ENCODE measurements at places on chromosomes 11 and 22.
A peak's percentile ranks its signal among the peaks of the same experiment; 100 is the strongest.

GRCh38 chr11:46527591-46528130 lies 66.2 kb downstream of the AMBRA1 start:
- DNase-seq = no peak

GRCh38 chr22:29663180-29663821 lies 56.5 kb upstream of the CABP7 start:
- DNase-seq = no peak

- no peak for DNase-seq
These were observed 7.5 kb downstream of the GP1BB start for GRCh38 chr22:19730655-19731360.

DNA sequence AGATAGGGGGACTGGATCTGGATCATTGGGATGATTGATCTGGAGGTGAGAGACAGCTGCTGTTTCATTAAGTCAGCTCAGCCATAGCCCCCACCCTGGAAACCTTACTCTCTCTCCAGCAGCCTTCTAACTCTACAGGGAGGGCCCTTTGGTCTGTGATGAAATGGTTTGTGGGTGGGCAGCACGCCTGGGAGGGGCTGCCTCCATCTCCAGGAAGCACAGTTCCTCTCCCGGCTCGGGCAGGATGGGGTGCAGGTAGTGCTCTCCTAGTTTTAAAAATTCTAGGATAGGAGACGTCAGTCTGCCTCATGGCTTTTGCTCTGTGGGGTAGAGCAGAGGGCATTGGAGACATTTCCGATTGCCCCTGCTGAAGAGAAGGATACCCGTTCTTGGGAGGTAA lies 89.7 kb downstream of the CEP164 start:
- no peak for DNase-seq

DNA sequence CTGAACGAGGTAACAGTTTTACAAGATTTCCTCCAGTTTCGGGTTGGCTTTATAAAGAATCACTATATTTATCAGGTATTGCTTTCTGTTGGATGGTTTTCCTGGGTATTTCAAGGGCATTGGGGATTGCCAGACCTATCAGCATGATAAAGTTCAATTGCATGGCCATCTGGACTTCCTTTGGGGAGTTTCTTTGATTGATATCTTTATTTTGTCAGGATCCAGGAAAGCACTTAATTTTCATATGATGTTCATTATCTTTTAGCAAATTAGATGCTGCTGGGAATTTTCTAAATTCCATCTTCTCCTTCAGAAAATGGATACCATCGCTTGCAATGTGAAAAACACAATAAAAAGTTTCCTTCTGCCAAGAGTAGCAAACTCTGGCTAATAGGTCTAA lies 21.2 kb downstream of the RFPL2 start:
- no peak for DNase-seq

GRCh38 chr11:1415631-1416030 lies 25.9 kb downstream of the BRSK2 start:
- DNase-seq = no peak

GRCh38 chr22:49531368-49531791 lies 296.3 kb downstream of the BRD1 start:
- DNase-seq = no peak

DNA sequence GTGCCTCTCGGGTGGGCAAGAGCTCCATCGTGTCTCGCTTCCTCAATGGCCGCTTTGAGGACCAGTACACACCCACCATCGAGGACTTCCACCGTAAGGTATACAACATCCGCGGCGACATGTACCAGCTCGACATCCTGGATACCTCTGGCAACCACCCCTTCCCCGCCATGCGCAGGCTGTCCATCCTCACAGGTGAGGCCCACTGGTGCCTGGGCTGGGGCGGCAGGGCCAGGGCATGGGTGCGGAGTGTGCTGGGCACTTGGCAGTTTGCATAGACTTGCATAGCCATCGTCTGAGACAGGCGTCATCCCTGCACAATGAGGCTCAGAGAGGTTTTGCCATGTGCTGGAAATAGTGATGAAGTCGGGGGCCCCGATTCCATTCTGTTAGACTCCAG lies 6.3 kb downstream of the RASD2 start:
- DNase-seq = no peak

DNA sequence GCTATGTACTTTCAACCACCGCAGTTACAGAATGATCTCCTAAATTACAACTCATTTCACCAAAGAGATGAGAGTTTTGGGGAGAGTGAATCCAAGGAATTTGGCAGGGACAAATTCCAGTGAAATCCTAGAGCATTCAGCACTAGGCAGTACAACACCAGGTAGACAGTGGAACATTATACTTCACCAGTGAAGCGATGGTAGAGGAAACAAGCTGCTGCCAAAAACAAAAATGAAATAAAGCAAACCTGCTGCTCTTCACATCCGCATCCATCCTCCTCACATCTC lies 16.9 kb downstream of the SMCO4 start:
- no peak for DNase-seq

DNA sequence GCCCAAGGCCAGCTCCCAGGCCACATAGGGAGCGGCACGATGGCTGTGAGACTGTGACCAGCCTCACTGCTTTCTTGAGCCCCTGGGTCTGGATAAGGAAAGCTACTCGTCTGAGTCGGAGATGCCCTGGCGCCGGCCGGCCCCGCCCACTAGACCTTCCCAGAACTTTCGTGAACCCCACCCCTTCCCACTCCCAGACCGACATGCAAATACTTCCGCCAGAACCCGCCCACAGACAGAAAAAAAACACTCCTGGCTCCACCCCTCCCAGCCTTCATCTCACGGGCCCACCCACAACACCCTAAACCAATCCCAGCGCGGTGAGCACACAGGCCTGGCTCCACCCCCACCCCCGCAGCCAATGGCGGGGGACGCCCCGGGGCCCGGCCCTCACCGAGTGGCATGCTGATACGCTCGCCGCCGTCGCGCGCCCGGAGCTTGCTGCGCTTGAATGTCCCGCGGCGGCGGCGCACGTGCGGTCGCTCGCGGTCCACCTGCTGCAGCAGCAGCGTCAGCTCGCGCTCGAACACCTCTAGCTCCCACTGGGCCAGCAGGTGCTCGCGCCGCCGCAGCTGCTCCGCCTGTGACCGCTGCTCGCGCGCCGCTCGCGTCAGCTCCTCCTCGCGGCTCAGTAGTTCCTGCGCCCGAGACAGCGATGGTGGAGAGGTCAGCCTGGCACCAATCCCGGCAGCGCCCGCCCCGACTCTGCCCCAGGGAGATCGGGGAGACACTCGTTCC lies 7.0 kb downstream of the MAP3K11 start:
- DNase-seq = no peak

DNA sequence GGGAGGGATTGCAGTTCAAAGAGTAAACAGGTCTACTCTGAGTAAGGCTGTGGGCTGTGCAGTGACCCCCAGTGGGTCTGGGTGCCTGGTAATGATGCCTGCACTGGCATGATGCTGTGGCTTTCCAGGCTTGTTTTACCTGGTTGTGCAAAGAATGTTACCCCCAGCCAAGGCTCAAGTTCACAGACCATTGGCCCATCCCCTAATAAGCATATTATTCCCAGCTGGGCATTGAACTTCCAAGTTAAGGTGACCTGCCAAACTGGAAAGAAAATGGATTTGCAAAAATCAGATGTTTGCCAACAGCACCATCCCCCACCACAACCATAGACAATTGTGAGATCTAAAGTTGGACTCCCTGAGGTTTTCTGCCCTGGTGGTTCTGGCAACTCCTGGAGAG lies 7.9 kb upstream of the EHF start:
- no peak for DNase-seq

DNA sequence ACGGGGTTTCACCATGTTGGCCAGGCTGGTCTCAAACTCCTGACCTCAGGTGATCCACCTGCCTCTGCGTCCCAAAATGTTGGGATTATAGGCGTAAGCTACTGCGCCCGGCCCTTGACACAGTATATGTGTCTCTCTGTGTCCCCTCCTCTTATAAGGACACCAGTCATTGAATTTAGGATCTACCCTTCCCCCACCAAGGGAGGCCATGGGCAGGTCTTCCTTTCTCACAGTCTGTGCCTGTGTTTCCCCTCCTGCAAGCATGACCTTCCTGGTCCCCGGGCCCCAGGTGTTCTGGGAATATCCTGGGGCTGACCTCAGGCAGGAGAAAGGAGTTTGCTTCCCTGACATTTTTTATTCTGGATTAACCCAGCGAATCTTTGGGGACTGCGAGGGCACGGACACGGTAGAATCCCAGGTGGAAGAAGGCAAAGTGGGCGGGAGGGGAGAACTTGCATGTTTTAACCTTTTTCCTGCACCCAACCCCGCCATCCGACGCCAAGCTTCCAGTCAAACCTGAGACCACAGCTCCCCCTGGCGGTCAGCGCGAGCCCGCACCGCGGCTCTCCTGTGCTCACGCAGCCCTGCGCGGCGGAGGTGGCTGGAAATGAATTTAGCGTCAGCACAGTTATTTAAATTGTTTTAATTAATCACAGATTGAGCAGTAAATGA lies 42.1 kb upstream of the ISX start:
- no peak for DNase-seq

DNA sequence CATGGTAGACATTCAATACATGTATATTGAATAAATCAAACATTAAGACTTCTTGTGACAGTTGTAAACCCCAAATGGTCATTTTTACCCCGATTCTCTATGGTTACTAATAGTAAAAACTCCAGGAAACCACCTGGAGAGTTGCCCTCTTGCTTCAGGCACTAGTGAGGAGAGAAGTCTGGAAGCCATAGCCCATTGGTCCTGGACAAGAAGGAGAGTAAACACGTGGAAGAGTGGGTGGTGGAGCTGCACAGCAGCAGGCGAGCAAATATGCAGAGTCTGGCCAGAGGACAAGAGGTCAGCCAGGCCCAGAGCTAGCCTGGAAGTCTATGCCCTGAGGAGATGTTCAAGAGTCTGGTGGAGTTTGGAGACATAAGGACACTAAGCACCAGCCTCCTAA lies 17.7 kb downstream of the DCHS1 start:
- DNase-seq = no peak

DNA sequence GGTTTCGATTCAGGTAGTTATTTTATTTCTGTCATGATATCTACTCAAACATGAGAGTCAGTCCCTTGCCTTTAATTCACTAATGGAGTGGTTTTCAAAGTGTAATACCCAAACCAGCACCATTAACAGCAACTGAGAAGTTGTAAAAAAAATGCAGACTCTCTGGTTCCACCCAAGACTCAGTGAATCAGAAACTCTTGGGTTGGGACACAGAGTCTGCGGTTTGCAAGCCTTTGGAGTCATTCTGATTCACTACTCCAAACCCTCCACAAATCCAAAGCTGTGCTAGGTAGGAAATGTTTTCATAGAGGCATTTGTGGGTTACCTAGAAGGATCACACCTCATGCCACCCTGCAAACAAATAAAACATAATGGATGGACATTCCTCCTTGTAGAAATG lies 340.1 kb downstream of the NTM start:
- peak; percentile 18 for DNase-seq

DNA sequence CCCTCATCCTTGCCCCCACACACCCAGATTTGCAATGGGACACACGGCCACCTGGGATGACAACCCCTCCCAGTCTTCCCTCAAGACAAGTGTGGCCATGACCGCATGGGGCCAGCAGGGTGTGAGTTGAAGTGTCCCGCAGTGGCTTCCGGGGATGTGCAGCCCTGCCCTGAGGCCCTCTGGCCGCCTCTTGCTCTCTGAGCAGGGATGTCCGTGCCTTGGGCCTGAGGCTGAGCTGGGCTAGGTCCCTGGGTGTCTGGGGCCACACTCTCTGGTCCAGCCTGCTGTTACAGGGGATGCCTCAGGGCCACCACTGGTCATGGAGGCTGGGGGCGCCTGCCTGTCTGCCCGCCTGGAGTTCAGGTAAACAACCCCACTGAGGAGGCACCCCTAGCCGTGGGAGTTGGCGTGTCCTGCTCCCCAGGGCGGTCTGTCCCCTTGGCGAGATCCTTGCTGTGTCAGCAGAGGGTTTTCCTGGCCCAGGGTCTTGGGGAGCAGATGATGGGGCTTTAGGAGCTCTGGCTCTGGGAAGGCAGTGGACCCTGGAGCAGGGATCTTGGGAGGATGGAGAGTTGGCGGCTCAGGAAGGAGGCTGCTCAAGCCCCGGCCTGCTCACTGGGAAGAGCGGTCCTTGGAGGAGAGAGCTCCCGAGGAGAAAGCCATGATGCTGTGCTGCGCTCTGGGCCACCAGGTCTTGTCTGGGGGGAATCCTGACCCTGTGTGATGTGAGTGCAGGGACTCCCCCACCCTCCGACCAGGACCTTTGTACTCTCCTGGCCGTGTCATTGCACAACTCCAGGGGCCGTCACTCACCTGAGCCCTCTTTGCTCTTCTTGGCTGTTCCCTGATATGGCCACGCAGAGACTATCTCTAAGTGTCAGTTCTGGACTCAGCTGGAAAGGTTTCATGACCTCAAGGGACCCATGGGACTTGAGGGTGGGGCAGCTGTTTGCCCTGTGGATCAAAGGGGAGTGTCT lies 67.9 kb downstream of the KCNQ1 start:
- DNase-seq = no peak

DNA sequence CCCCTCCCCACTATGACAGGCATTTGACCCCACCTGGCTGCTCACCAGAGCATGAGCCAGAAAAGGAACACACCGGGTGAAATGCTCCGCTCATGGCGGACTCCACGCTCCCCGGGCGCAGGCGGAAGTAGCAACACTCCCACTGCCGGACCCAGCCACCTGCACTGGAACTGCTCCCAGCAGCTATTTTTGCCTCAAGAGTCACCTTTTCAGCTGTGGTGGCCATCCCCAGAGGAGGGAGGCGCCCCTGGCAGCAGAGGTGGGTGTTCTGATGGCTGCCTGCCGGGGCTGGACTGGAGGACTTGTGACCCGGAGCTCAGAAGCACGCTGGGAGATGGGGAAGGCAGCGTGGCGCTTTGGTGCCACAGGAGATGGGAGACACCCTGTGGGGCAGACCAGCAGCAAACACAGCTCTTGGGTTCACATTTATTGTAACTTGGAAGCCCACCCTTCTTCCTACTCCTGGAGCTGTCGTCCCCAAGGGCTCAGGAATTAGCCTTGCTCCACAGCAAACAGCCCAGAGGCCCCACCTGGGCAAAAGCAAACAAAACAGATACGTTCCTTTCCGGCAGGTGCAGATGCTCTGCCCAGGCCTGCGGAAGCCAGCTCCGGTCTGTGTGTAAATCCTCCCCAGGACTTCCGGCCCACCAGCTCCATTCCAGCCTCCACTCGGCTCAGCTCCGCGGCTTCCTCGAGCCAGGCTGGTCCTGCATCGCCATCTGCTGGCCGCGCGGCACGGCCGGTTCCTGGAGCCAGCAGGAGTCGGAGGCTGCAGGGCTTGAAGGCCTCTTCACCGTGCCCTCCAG lies 3.7 kb downstream of the RPS19BP1 start:
- peak; percentile 82 for DNase-seq

DNA sequence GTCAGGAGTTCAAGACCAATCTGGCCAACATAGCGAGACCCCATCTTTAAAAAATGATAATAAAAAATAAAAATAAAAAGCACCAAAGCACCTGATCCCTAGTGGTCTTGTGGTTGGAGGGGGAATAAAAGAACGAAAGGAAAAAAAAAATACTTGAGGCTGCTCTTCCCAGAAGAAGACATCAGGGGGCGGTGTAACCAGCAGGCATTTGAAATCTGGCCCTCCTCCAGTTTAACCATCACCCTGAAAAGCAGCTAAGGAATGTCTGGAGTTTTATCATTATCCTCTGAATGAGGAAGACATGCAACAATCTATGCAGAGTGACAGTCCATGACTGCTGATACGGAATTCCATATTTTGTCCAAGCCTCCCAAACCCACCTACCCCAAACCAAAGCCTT lies 5.6 kb upstream of the KCTD17 start:
- DNase-seq = no peak

- no peak for DNase-seq
These were observed 12.5 kb downstream of the SLC6A5 start for GRCh38 chr11:20611892-20612291.

- no peak for DNase-seq
These were observed 89.8 kb downstream of the PLEKHA7 start for GRCh38 chr11:16924462-16924825.

GRCh38 chr11:5335170-5335569 lies 8.2 kb downstream of the OR51B5 start:
- no peak for DNase-seq
